ENCODE measurements at places on chromosomes 5 and 9. TPM values are rescaled to one million over a fixed set of nuclear protein-coding genes. Genes with fewer than 3 reads are reported as not detected.

The ADGRV1 gene
- polyA plus RNA-seq, result 15.6 TPM

The NME5 gene
- 10.5 TPM for polyA plus RNA-seq

The CDC25C gene
- 10.2 TPM for polyA plus RNA-seq

The EPB41L4B gene
- 13.2 TPM for polyA plus RNA-seq

The CARTPT gene
- polyA plus RNA-seq, result not detected

The PCDHGA8 gene
- 0.60 TPM for polyA plus RNA-seq

The PCDHA1 gene
- 0.10 TPM for polyA plus RNA-seq

The CCL21 gene
- 130 TPM for polyA plus RNA-seq

The DRD1 gene
- polyA plus RNA-seq, result 0.04 TPM

The PCDHGB5 gene
- 8.5 TPM for polyA plus RNA-seq

The MINAR2 gene
- polyA plus RNA-seq, result not detected

The MUSK gene
- 0.67 TPM for polyA plus RNA-seq

The UBE2QL1 gene
- polyA plus RNA-seq, result 0.40 TPM

The BARHL1 gene
- not detected for polyA plus RNA-seq

The DNM1 gene
- 42.3 TPM for polyA plus RNA-seq
